ENCODE measurements at places on chromosomes 3 and 15.

GRCh38 chr3:124986192-124987143 lies 51.9 kb upstream of the MUC13 start:
- no peak for DNase-seq

- DNase-seq: no peak
These were observed 380.0 kb upstream of the GOLIM4 start for GRCh38 chr3:168475704-168476103.

DNA sequence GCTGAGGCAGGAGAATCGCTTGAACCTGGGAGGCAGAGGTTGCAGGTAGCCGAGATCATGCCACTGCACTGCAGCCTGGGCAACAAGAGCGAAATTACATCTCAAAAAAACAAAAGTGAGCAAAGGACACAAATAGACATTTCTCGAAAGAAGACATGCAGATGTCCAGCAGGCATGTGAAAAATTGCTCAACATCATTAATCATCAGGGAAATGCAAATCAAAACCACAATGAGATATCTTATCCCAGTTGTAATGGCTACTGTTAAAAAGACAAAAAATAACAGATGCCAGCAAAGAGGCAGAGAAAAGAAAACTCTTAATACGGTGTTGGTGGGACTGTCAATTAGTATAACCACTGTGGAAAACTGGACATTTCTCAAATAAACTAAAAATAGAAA lies 20.9 kb downstream of the ASB7 start:
- DNase-seq: no peak

GRCh38 chr3:61730056-61730455 lies 168.7 kb downstream of the PTPRG start:
- DNase-seq: no peak

DNA sequence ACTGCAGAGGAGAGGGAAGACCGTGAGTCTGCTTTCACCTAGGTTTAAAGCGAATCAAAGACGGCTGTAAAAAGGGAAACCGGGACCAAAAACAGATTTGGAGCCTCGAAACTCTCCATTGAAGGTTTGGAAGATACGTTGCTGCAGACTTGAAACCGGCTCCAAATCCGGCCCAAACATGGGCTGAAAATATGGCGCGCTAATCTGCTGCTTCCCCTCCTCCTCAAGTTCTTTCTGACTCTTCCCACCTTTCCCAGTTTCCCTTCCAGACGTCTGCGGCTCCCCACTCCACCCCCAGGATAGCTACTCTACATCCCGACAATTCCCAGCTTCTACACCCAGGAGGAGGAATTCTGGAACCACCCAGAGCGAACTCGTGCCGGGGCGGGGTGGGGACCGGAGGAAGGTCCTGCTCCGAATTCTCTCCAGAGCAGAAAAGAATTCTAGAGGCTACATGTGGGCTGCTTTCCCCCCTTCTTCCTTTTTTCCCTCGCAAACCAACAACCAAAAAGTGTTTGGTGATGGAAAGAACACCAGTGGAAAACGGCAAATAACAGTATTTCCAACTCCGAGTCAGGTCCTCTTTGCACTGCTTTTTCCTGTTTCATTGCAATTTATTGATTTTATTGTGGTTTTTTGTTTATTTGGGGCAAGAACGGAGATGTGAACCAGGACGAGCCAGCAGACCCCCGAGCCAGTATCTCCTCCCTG lies 8.5 kb downstream of the EOMES start:
- DNase-seq: no peak

GRCh38 chr3:35446896-35447295 lies 192.4 kb upstream of the ARPP21 start:
- no peak for DNase-seq

GRCh38 chr3:188683032-188683521 lies 488.7 kb upstream of the TPRG1 start:
- DNase-seq: no peak

GRCh38 chr3:59300733-59301132 lies 250.9 kb upstream of the CFAP20DC start:
- no peak for DNase-seq

DNA sequence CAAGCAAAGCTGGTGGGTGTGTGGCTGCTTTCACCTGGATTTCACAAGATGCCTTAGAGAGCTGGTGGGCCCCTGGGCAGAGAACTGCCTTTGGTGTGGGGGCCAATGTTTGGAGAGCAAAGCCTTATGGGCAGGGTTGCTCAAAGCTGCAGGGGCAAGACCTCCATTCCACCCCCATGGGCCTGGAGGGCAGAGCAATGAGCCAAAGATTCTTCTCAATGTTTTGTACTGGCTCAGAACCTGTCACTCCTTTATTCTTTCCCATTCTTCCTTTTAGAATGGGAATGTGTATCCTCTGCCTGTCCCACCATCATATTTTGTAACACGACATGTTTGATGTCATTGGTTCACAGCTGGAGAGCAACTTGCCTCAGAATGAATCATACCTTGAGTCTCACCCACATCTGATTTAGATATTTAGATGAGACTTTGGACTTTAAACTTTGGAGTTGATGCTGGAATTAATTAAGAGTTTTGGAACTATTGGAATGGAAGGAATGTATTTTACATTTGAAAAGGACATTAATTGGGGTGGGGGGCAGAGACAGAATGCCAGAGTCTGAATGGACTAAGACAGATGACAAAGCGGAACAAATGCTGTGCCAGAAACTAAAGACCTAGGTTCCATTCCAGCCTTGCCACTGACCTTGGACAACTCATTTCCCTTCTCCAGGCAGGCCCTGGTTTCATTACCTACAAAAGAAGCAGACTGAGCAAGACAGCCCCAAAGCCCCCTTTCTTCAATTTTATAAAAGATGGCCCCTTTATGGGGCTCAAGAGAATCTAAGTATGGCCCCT lies 72.9 kb downstream of the DAPK2 start:
- no peak for DNase-seq

- DNase-seq: no peak
These were observed 36.3 kb downstream of the STAC start for GRCh38 chr3:36416599-36416998.

DNA sequence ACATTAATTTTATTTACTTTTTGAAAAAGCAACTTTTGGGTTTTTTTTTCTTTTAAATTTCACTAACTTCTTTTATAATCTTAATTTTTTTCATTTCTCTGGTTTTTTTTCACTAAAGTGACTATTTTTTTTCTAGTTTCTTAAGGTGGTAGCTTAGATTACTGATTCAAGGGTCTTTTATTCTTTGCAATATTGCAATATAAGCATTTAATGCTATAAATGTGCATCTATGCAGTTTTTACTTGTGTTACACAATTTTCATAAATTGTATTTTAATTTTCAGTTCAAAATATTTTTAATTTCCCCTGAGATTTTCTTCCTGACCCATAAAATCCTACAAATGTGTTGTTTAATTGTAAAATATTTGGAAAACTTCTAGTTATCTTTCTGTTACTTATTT lies 535.8 kb downstream of the GABRG3 start:
- DNase-seq: no peak

DNA sequence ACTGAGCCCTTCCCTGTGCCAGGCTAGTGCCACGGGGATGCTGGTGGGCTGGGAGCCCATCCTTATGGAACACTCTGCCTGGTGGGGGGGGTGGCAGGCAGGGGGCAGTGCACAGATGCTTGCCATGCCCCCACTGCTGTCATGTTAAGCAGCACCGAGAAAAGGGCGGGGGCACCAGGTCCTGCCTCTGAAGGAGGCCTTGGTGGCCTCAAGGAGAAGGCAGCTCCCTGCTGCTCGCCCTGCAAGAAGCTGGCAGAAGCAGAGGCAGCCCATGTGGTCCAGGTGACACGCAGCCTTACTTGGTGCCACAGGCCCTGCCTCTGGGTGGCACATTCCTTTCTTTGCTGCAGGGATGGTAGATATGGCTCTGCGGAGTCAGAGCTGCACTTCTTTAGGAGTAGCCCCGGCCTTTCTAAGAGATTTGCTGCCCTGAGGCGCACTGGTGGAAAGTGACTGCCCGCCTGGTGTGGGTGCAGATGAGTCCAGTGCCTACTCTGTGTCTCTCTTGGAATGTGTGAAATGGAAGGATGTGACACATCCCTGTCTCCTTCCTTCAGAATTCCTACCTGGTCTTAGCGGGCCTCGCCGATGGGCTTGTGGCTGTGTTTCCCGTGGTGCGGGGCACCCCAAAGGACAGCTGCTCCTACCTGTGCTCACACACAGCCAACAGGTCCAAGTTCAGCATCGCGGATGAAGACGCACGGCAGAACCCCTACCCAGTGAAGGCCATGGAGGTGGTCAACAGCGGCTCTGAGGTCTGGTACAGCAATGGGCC lies 145.8 kb downstream of the LRRK1 start:
- no peak for DNase-seq

- DNase-seq: peak; percentile 74
These were observed at the start of gene ZNF106 for GRCh38 chr15:42490671-42491538. Gene ZNF106 (minus strand): TSS chr15:42491141. CDS start chr15:42472289, 18,852 bp downstream.

GRCh38 chr3:162302983-162303624 lies 806.5 kb downstream of the OTOL1 start:
- DNase-seq: no peak

GRCh38 chr3:51934139-51934850 lies 7.4 kb downstream of the RRP9 start:
- no peak for DNase-seq

- no peak for DNase-seq
These were observed 398.9 kb upstream of the THBS1 start for GRCh38 chr15:39181940-39182339.

DNA sequence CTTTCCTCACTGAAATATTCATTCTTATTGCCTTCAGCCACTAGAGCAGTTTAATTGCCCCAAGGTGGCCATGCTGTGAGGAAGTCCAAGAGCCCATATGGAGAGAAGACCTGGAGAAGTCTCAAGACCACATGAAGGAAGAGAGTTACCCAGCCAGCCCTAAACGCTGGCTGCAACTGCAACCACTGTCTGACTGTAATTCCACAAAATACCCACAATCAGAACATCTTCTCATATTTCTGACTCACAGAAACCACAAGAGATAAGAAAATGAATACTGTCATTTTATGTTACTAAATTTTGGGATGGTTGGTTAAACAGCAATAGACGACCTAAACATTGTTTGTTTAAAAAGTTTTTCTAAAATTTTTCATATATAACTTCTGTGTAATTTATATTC lies 14.7 kb upstream of the SST start:
- no peak for DNase-seq

DNA sequence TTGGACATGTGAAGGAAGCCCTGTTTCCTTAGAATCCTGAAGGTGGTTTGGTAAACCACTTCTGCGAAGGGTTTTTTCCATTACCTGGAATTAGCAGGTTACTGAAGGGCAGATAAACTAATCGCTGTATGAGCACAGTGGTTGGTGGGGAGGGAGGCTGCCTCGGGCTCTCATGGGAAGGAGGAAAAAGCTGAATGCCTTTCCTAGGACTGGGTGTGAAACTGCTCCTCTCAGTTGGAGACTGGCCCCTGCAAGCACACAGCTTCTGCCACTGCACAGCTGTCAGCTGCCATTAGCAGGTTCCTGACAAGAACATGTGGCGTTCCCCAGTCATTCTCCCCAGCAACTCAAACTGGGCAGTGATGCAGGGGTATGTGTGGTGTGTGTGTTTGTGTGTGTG lies 376.3 kb downstream of the GAP43 start:
- DNase-seq: no peak

DNA sequence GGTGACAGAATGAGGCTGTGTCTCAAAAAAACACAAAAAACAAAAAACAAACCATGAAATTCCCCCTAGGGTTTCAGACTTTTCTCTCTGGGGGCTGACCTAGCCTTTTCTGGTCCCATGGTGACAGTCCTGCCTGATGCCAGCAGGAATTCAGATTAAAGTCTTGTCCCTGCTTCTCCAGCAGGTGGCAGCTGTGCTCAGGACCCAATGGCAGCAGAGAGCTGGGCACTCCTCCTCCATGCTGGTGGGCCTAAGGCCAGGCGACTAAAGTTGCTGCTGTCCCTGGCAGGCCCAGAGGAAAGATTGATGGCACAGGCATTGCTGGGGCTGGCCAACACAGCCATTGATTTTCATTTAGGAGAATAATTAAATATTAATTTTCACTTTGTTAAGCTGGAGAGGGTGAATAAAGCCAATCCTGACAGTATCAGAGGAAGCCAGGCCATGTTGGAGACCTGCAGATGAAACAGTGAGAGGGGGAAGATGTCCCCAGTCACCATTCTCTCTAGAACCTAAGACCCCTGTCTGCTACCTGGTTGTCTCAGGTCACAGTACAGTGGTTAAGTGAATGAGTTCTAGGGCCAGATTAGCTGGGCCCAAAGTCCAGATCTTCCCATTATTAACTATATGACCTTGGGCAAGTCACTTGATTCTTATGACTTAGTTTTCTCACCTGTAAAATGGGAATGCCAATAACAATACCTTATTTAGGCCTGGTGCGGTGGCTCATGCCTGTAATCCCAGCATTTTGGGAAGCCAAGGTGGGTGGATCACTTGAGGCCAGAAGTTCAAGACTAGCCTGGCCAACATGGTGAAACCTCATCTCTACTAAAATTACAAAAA lies 7.1 kb downstream of the CELF6 start:
- peak; percentile 27 for DNase-seq

DNA sequence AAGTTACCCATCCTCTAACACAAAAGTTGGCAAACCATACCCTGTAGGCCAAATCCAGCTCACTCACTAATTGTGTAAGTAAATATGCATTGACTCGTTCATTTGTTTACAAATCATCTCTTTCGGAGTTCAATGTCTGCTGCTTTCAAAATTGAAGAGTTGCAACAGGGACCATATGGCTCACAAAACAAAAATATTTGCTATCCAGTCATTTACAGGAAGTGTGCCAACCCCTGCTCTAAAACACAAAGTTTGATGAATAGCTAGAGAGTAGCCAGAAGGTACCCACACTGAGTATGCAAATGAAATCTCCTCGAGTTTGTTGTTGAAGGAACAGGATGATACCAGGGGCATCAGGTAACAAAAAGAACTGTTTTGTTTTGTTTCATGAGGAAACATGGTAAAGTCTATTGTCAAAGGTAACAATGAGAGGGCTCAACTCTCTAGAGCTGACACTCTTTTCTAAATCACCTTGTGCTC lies 236.2 kb upstream of the THBS1 start:
- DNase-seq: no peak

GRCh38 chr15:66766282-66767230 lies 64.5 kb downstream of the SMAD6 start:
- no peak for DNase-seq

DNA sequence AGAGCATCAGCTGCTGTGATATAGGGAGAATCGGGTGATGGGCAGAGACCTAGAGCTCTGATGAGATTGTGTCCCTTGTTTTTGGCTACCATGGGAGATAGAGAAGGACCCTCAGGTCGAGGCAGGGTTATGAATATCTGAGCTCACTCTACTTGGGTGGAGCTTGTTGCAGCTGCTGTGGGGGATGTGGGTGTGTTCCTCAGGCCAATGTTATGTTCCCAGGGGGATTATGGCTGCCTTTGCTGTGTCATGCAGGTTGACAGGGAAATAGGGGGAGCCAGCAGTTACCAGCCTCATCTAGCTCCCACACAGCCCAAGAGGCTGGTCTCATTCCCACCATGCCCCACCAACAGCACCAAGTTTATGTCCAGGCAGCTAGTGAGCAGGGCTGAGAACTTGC lies 131.5 kb downstream of the TRIM42 start:
- no peak for DNase-seq

GRCh38 chr3:72137865-72138861 lies 353.2 kb upstream of the PROK2 start:
- DNase-seq: no peak

DNA sequence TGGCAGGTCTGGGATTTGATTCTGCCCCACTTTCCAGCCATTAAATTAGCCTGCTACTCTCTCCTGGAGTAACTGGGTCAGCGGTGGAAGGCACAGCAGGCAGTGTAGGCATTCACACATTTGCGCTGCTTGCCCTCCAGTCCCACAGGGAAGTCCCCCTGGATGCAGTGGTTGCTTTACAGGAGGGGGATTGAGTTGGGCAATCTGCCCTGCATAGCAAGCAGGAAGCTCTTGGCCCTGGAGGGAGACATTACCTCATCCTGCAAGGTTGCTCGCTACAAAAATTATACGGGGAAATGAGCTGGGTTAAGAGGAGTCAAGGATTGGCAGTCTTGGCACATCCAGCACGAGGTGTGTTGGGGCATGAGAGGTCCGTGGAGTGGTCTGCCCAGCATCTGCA lies 14.8 kb downstream of the MCM2 start:
- DNase-seq: no peak

Data from NCI-H1930 (cell line).